ENCODE measurements at places on chromosomes 6 and 20.

DNA sequence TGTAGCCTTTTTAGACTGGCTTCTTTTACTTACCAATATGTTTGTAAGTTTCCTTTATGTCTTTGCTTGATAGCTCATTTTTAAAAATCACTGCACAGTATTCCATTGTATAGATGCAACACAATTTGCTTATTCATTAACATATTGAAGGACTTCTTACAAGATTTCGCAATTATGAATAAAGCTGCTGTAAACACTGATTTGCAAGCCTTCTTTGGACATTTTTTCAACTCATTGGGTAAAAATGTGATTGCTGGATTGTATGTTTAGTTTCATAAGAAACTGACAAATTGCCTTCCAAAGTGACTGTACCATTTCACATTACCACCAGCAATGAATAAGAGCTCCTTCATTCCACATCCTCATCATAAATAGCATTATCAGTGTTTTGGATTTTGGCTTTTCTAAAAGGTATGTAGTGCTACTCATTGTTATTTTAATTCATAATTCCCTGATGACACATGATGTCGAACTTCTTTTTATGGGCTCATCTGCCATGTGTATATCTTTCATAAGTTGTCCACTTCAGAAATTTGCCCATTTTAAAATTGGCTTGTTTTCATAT lies 80.7 kb downstream of the TFAP2B start:
- DNase-seq, result no peak

DNA sequence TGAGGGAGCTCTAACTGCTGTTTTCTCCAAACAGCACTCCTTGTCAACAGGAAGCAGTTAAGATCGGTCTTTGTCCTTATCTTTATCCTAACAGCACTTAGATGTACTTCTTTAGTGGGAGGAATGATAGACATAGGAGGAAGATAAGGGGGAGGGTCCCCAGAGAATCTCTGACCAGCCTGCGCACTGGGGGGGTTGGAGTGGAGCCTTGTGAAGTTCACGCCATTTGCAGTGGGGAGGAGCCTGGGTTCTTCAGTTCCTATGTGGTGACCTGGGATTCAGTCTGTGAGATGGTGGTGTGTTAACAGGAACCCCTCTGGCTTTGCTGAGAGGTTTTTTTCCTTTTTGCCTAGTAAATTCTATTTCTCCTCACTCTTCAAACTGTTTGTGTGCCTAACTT lies 18.1 kb upstream of the ASCC3 start:
- no peak for DNase-seq

DNA sequence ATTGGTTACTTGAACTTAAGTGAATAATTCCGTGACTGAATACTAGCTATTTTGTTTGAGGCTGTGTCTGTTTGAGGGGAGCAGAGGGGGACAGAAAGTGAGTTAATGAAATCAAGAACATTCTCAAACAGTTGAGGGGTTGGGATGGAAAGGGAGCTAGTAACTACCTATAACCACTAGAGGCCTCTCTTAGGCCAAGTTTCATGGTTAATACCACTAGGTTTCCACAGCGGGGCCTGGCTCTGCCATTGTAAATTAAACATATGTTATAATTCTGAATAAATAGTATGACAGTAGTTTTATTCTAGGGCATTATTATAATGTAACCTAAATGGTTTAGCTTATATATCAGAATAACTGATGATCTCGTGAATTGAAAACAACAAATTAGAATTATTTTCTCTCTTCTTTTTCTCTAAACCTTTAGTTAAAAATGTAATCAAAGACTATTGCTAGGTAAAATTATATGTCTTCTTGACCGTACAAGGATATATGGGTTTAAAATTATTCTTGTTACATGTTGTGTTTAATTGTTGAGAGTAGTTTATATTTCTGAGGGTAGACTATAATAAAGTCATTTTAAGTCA lies 108.1 kb downstream of the BCKDHB start:
- no peak for DNase-seq

- DNase-seq, result no peak
These were observed 76.2 kb downstream of the LYRM2 start for GRCh38 chr6:89562093-89562973.

GRCh38 chr6:31357886-31358285 lies 907 bp upstream of the HLA-B start:
- no peak for DNase-seq

GRCh38 chr6:5379647-5380242 lies 118.4 kb downstream of the FARS2 start:
- DNase-seq, result no peak

GRCh38 chr6:125267806-125268523 lies 33.8 kb downstream of the HDDC2 start:
- DNase-seq, result no peak

- DNase-seq, result no peak
These were observed 8.3 kb downstream of the FAM110A start for GRCh38 chr20:841568-842546.

GRCh38 chr6:156771047-156771446 lies 6.1 kb upstream of the ARID1B start:
- no peak for DNase-seq

DNA sequence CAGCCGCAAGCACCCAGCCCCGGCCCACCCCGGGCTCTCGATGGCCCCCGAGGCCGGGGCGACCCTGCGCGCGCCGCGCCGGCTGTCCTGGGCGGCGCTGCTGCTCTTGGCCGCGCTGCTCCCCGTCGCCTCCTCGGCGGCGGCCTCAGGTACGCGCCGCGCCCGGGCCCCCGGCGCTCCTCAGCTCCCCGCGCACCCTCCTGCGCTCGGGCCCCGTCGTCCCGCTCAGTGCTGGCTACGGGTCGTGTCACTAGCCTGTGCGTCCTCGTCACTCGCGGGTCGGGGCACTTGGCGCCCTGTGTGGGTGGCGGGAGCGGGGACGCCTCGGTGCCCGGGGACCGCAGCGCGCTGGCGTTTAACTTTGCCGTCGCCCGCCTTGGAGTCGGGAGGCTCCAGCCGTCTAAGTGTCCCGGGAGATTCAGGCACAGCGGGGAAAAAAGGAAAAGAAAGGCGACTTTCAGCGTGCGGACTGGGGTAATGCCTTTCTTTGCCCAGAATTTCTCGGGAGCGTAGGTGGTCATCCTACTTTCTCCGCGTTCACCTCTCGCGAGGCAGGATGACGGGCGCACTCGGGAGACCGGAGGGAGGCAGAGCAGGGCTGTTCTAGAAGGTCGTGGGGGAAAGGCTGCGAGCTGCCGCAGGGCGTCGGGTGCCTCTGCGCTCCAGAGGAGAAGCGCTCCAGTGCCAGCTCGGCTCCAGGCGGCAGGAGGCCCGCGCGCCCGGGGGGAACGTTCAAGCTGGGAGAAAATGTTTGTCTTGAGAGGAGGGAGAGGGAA lies 545 bp downstream of the FNDC1 start:
- no peak for DNase-seq

GRCh38 chr20:50865591-50865990 lies 65.6 kb downstream of the ADNP start:
- no peak for DNase-seq

DNA sequence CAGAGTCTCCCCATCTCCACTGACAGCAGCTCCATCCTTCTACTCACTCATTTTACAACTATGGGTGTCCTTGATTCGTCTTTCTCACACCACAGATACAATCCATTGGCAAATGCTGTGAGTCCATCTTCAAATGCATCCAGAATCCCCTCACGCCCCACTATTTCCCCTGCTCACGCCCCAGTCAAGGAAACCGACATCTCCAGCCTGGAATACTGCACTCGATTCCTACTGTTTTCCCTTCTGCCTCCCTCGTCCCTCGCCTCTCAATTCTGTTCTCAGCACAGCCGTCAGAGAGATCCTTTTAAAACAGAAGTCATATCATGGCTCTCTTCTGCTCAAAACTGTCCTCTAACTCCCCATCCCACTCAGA lies 4.7 kb downstream of the HLA-B start:
- DNase-seq, result peak; percentile 17

- DNase-seq, result no peak
These were observed 32.9 kb downstream of the ASXL1 start for GRCh38 chr20:32391003-32391402.

- no peak for DNase-seq
These were observed 393.5 kb downstream of the NKAIN2 start for GRCh38 chr6:124197148-124197547.

- no peak for DNase-seq
These were observed 59.1 kb downstream of the CEP43 start for GRCh38 chr6:167058261-167058660.

- no peak for DNase-seq
These were observed 12.4 kb upstream of the KIF25 start for GRCh38 chr6:167984876-167985604.

DNA sequence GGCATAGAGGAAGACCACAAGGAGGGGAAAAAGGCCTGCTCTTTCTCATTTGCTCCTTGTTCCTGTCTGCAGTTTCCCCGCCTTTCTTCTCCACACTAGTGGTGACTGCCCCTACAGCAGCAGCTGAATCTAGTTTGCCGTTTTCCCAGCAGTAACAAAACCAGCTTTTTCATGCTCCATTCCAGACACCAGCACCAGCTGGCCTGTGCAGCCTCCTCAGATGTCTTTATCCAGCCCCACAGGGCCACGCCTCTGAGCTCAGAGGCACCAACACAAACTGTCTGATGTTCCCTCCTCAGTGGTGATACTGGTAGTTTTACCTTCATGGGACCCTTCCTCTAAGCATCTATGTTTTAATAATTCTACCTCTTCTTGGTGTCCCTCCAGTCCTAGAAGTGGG lies 70.4 kb upstream of the SLC24A3 start:
- DNase-seq, result no peak

- DNase-seq, result no peak
These were observed 46.5 kb downstream of the SMLR1 start for GRCh38 chr6:130873746-130874145.

- no peak for DNase-seq
These were observed 3.0 kb downstream of the BAK1 start for GRCh38 chr6:33577106-33577535.

GRCh38 chr20:14997791-14998190 lies 660.4 kb upstream of the FLRT3 start:
- DNase-seq, result no peak

DNA sequence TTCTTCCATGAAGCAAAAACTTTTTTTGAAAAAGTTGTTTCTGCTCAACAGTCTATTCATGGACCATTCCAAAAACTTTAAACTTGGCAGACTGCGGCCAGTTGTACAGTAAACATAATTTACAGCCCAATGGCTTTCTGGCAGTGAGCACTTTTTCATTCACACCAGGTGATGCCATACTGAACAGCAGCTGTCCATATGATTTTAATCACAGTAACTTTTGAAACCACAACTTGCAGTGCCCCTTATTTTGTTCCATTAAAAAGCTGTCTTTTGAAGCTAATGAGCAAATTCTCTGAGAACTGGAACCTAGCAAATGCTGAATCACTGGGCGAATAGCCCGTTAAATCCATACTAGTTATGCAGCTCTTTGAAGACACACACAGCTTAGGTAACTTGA lies 576.6 kb downstream of the PTPRT start:
- DNase-seq, result no peak
